DMS79 treated with DMSO at 0.1 percent for 48 hours (cell line): ENCODE measurements at places on chromosomes 7 and 10.
A peak's percentile ranks its signal among the peaks of the same experiment; 100 is the strongest.

DNA sequence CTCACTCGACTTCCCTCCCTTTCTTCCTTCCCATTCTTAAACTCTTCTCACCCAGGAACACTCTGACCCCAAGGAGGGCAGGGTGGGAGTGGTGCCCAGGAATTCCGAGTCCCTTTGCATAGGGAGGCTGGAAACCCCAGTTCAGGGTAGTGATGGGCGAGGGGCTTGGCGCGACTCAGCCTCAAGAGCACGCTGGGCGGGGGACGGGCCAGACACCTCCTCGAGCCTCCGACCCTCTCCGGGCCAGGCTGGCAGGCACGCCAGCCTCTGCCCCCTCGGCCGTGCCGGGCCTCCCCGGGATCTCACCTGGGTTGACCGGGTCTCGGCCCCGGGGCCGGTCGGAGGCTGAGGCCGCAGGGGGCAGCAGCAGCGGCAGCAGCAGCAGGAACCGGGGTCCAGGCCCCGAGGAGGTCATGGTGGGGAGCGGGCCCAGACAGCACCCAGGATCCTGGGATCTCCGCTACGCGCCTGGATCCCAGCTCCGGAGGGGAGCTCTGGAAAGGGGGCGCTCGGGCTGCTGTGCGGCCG lies 457 bp downstream of the PLOD3 start:
- DNase-seq = no peak

- DNase-seq = peak; percentile 25
These were observed 846 bp upstream of the ZNF775 start for GRCh38 chr7:150378115-150378852.

DNA sequence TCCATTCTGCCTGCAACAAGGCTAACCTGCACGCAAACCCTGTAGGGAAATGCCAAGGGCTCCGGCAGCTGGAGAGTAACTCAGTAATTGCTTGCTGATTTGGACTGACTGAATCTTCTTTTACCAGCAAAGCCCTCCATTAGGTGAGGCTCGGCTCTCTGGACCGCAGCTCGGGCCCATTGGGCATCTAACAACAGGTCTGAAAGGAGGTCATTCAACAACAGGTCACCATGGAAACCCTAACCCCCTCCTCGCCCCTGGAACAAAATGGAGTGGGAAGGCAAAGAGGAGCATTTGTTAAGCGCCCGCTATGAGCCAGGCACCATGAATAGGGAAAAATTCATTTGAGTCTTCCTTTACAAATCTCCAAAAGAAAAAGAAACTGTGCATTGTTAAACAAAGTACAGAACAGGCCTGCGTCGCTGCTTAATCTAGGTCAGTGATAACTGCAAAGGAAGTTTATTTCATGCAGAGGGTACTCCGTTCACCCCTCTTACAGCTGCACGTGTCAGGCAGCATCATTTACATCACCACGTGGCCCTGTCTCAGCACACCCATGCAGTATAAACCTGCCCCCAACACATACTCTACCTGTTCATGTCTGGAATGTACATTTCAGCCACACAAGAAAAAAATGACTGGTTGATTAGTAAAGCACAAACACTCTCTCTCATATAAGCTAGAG lies 248.8 kb upstream of the NEBL start:
- no peak for DNase-seq

DNA sequence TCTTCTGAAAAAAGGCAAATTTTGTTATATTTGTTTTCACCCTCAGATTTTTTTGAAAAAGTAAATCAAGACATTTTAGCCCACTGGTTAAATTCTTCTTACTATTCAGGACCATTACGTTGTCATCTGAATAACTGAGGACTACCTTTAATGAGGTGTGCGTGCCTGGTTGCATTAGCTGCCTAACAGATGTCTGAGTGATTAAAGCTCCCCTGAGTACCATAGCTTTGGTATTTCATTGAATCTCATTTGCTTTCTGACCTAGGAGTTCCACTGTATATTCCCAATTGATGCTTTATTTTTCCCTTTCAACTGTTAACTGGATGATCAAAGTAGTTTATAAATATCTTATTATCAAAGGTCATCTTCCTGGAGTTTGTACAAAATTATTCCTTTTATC lies 410.0 kb upstream of the SEMA3D start:
- DNase-seq = no peak

- DNase-seq = no peak
These were observed 7.5 kb downstream of the SAR1A start for GRCh38 chr10:70162892-70163201.

DNA sequence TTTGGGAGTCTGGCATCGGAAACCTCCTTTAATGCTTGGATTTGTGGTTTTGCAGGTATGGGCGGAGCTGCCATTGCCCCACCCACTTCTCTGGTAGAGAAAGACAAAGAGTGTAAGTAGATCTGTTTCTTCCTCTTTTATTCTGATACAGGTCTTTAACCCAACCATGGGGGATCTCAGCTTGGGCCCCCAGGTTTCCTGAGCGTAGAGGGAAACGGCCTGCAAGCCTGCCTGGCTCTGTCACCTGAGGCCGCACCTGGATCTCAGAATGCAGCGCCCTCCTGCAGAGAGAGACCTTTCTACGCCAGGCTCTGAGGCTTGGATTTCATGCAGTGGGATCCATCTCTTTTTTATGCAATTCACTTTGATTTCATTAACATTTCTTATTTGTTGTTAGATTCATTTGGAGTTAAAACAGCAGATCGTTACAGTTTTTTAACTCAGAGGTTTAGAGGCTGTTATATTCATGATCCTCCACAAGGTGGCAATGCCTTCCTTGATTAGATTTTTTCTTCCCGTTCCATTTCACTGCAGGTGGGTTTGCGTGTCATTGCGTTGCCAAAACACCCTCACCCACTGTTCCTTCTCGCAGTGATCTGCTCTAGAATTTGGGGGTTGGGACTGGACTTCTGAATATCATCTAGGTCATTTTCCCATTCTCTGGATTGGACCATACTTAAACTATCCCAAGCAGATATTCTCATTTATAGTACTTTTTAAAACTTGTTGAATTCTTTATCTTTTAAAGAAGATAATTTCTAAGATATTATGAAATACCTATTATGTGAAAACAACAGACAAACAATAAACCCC lies 20.0 kb downstream of the RBM17 start:
- DNase-seq = peak; percentile 1

DNA sequence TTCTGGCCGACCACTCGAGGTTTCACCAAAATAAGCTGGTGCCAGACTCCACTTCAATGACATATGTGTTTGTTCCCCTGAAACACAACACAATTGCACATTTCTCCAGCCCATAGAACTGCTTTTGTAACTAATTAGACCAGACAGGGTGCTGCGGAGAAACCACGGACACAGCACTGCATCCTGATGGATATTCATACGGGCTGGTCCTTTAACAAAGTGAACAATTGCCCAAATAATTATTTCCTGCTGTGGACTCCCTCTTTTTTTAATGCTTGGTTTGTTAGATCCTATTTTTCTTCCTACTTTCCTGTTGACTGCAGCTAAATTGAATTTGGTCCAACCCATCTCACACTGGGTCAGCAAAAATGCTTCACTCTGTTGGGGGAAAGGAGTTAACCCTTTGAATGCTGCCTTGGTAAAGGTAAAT lies 198.6 kb upstream of the BMPER start:
- DNase-seq = no peak
